CD8-positive, alpha-beta memory T cell (primary cell): ENCODE measurements at places on chromosomes 3 and 15.
A peak's percentile ranks its signal among the peaks of the same experiment; 100 is the strongest.

DNA sequence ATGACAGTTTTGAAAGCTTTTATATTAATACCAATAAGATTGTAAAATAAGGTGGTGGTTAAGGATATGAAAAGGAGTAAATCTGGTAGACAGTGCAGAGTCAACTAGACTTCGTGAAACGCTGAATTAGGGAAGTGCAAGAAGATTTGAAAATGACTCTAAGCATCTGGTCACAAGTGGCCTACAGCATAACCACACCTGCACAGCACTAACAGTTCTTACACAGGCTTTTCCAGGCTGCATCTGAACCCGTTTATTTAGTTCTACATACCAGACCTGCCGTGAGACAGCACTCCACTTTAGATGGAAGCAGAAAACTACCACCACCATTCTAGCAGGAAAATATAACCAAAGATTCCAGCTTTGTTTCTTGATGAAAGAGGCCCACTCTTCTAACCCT, 1.9 kb downstream of the DMXL2 start:
- H3K36me3 ChIP-seq: no peaks in the 10 kb centered on the region
- peaks cover 7% of the 10 kb centered on the region for H3K4me1 ChIP-seq
- no peak overlapping the region for H3K27ac ChIP-seq
- DNase-seq: no peak
- H3K27me3 ChIP-seq: no peaks in the 10 kb centered on the region

DNA sequence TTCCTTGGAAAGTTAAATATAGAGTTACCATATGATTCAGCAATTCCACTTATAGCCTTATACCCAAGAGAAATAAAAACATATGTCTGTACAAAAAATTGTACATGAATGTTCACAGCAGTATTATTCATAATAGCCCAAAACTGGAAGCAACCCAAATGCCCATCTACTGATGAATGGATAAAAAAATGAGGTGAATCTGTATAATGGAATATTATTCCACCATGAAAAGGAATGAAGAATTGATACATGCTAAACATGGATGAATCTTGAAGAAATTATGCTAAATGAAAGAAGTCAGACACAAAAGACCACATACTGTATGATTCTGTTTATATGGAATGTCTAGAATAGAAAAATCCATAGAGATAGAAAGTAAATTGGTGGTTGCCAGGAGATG, 61.4 kb downstream of the TTC23 start:
- no peaks in the 10 kb centered on the region for H3K27me3 ChIP-seq
- no peak overlapping the region for H3K4me3 ChIP-seq
- H3K36me3 ChIP-seq: no peaks in the 10 kb centered on the region
- no peaks in the 10 kb centered on the region for H3K4me1 ChIP-seq
- no peak for DNase-seq

- no peaks in the 10 kb centered on the region for H3K36me3 ChIP-seq
- no peak overlapping the region for H3K4me3 ChIP-seq
- no peaks in the 10 kb centered on the region for H3K4me1 ChIP-seq
- no peak for DNase-seq
- H3K27ac ChIP-seq: no peak overlapping the region
- no peaks in the 10 kb centered on the region for H3K27me3 ChIP-seq
Observed at GRCh38 chr3:79568938-79569337, 198.9 kb downstream of the ROBO1 start.

GRCh38 chr15:67180514-67181191, 73.8 kb downstream of the AAGAB start:
- peaks cover 23% of the 10 kb centered on the region for H3K36me3 ChIP-seq
- no peak overlapping the region for H3K27ac ChIP-seq
- H3K27me3 ChIP-seq: no peaks in the 10 kb centered on the region
- H3K4me3 ChIP-seq: no peak overlapping the region

DNA sequence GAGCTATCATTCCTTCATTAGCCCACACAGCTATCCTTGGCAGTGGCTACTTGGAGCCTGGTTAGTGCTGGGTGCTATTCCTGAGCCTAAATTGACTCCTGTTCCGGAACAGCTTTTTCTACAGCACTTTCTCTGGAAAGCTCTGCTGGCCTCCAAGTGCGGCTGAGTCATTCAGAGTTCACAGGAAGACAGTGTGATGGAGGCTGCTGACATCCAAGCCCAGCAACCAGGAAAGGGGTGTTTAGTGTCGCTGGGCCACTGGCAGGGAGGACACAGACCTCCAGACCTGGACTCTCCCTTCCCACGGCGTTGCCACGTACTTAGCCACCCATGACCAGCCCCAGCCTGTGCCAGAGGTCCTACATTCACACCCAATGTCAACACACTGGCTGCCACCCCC, 28.7 kb downstream of the CACNA2D2 start:
- no peak for DNase-seq
- H3K4me3 ChIP-seq: no peak overlapping the region
- peaks cover 26% of the 10 kb centered on the region for H3K4me1 ChIP-seq
- no peaks in the 10 kb centered on the region for H3K27me3 ChIP-seq

DNA sequence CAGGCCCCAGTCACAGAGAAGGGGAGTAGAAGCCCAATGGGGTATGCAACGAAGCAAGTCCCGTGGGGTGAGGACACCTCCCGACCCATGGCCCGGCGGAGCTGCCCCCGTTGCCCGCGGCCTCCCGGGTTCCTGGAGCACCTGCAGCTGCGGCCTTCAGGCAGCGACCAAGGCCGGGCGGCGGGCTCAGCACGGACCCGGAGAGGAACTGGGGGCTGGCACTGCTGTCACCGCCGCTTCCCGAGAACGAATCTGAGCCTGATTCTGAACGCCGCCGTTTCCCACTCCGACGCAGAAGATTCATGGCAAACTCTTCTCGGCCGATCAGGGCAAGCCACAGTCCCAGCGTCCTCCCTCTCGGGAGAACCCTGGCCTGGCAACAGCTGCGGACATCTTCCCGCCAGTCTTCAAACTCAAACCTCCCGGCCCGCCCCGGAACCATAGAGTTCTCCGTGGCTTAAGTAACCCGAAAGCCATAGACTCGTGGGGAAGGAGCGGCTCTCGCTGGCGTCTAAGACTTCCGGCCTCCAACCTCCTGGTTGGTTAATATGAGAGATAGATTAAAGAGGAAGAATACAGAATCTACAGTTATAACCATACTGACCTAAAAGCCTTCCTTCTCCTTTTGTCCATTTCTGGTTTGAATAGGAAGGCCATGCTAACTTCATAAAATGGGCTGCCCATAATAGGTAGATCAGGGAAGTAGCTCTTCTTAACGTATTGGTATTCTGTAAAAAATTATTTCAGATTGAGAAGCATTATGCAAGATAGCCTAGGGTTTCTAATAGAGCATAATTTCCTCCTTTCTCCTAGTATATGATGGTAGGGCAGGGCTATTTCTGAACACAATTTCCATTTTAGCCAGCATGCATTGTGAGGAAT, at the start of gene POLQ:
POLQ (minus strand) TSS at position 415 of the 882 bp plus-strand sequence; CDS start at position 304, 111 bp downstream.
- H3K36me3 ChIP-seq: no peaks in the 10 kb centered on the region
- H3K4me1 ChIP-seq: no peaks in the 10 kb centered on the region
- peak within 1 kb of the TSS; percentile 69 for H3K27ac ChIP-seq
- H3K4me3 ChIP-seq: peak within 1 kb of the TSS; percentile 78
- no peaks in the 10 kb centered on the region for H3K27me3 ChIP-seq
- peak; percentile 91 for DNase-seq

- H3K27me3 ChIP-seq: no peaks in the 10 kb centered on the region
- H3K4me3 ChIP-seq: no peak overlapping the region
- no peak for DNase-seq
- H3K27ac ChIP-seq: no peak overlapping the region
- no peaks in the 10 kb centered on the region for H3K36me3 ChIP-seq
- H3K4me1 ChIP-seq: no peaks in the 10 kb centered on the region
Observed at GRCh38 chr3:52435246-52436101, 9.4 kb downstream of the SEMA3G start.

GRCh38 chr3:12591997-12592715, 35.3 kb downstream of the MKRN2 start:
- peaks cover 58% of the 10 kb centered on the region for H3K36me3 ChIP-seq
- H3K27ac ChIP-seq: no peak overlapping the region
- H3K27me3 ChIP-seq: no peaks in the 10 kb centered on the region
- DNase-seq: no peak
- H3K4me1 ChIP-seq: no peaks in the 10 kb centered on the region

DNA sequence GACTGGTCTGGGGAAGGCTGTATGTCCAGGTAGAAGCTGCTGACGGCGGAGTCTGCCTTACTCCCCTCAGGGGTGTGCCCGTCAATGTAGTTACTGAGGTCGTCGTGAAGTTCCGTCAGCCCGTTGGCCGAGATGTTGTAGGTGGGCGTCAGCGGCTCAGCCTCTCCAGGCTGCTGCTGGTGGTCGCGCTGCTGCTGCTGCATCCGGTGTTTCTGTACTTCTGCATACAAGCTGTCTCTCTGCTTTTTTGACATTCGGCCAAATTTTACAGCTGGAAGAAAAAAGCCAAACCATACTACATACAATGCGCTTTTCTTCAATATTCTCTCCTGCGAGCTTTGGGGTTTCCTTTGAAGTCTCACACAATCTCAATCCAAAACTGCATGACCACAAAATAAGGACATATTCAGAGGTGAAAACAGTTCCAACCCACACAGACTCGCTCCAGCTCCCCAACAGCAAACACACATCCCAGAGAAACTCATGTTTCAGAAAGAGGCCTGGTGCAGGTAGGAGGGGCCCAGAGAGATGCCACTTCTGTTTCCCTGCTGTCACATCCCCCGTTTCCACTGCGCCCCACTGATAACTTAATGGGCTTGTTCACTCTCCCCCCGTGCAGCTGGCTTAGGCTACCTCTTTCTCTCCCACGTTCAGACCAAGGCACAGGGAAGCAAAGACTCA, 32.5 kb upstream of the ICE2 start:
- no peak overlapping the region for H3K4me3 ChIP-seq
- H3K27me3 ChIP-seq: no peaks in the 10 kb centered on the region
- no peak for DNase-seq
- H3K27ac ChIP-seq: no peak overlapping the region
- H3K36me3 ChIP-seq: peaks cover 28% of the 10 kb centered on the region

GRCh38 chr3:45333549-45333948, 54.8 kb upstream of the LARS2 start:
- no peak for DNase-seq
- H3K4me3 ChIP-seq: no peak overlapping the region
- no peaks in the 10 kb centered on the region for H3K4me1 ChIP-seq
- no peaks in the 10 kb centered on the region for H3K36me3 ChIP-seq

GRCh38 chr3:178421069-178421468, 115.2 kb upstream of the KCNMB2 start:
- DNase-seq: no peak
- no peaks in the 10 kb centered on the region for H3K36me3 ChIP-seq
- H3K27ac ChIP-seq: no peak overlapping the region
- no peak overlapping the region for H3K4me3 ChIP-seq
- no peaks in the 10 kb centered on the region for H3K4me1 ChIP-seq
